ENCODE measurements at places on chromosomes 6 and 20.

DNA sequence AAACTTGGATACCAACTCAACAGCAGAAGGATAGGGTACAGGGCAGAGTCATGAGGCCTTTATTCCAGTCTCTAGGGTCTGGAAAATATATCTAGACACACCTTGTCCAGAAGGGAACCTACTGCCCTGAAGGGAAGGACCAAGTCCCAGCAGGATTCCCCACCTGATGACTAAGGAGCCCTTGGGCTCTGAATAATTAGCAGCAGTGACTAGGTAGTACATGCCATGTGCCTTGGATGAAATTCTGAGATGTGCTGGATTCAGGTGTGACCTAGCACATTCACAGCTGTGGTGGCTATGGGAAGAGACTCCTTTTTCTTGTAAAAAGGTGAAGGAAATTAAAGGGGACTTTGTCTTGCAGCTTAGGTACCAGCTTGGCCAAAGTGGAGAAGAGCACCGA is 364.3 kb upstream of the PTCHD4 start:
- no peak overlapping the region for H3K4me3 ChIP-seq
- H3K27me3 ChIP-seq = no peaks in the 10 kb centered on the region
- no peak overlapping the region for H3K27ac ChIP-seq
- H3K4me1 ChIP-seq = no peaks in the 10 kb centered on the region
- no peak for DNase-seq
- no peaks in the 10 kb centered on the region for H3K36me3 ChIP-seq

GRCh38 chr20:7817286-7817685 is 123.0 kb downstream of the HAO1 start:
- H3K27ac ChIP-seq = no peak overlapping the region
- no peaks in the 10 kb centered on the region for H3K27me3 ChIP-seq
- H3K36me3 ChIP-seq = no peaks in the 10 kb centered on the region
- H3K4me1 ChIP-seq = no peaks in the 10 kb centered on the region

DNA sequence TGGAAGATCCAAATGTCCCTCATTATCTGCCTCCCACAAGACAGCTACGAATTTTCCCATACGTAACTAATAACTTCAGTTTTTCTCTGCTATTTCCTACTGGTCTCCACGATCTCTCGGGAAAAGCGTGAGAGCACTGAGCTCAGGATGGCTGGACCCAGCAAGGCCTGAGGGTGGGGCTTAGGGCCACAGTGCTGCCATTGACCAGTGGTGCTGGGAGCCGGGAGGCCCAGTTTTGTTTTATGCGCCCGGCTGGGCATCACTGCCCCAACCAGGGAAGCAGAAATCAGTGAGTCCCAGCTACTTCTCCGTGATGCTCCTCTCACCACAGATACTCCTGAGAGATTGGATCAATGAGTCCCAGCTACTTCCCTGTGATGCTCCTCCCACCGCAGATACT is 238.4 kb downstream of the LY86 start:
- peaks cover 17% of the 10 kb centered on the region for H3K4me1 ChIP-seq
- DNase-seq = no peak
- no peak overlapping the region for H3K4me3 ChIP-seq
- H3K36me3 ChIP-seq = no peaks in the 10 kb centered on the region
- H3K27ac ChIP-seq = no peak overlapping the region

DNA sequence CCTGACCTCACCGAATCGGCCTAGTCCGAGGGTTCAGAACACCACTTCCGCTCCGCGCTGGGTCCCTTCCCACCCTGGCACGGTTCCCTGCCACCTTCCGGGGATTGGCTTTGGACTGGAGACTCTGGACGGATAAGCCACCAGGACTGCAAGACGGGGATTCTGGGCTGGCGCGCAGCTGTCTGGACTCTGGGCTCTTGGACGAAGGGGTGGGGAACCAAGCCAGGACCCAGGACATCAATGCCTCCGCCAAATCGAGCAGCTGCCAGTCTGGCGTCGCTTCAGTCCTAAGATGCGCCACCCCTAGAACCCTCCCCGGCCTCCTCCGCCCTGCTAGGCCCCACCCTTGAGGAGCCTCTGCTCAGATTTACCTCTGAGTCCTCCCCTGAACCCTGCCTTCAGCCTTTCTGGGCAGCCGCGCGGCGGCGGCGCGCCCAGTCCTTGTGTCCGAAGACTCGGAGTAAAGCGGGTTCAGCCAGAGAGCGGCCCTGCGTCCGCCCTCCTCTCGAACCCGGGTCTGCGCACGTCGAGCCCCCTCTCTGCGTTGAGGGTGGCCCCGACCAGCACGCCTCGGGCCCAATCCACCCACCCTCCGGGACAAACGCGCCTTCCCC is 1.2 kb downstream of the KCNK17 start:
- H3K27ac ChIP-seq = no peak overlapping the region
- no peak overlapping the region for H3K4me3 ChIP-seq
- no peaks in the 10 kb centered on the region for H3K4me1 ChIP-seq
- no peak for DNase-seq
- H3K27me3 ChIP-seq = peaks cover 43% of the 10 kb centered on the region
- H3K36me3 ChIP-seq = no peaks in the 10 kb centered on the region

DNA sequence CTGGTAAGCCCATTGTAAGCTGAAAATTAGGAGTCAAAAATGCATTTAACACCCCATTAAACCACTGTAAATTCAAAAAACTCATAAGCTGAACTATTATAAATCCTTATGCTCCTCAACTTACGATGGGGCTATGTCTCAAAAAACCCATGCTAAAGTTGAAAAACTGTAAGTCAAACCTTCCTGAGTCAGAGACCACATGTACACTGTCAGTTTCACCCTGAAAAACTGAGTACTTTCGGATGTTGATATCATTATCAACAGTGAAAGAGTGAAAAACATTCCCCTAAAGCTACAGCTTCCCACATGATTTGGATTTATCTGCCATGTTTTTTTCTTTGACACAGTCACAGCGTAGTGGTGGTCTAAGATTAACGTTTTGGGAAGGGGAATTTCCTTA is 14.2 kb downstream of the RAB23 start:
- H3K4me3 ChIP-seq = no peak overlapping the region
- H3K4me1 ChIP-seq = peaks cover 7% of the 10 kb centered on the region
- no peak overlapping the region for H3K27ac ChIP-seq

- no peaks in the 10 kb centered on the region for H3K4me1 ChIP-seq
- no peak overlapping the region for H3K4me3 ChIP-seq
- no peak for DNase-seq
- peaks cover 51% of the 10 kb centered on the region for H3K27me3 ChIP-seq
- H3K27ac ChIP-seq = no peak overlapping the region
These were observed 24.5 kb downstream of the CALHM6 start for GRCh38 chr6:116485559-116486184.

- H3K27me3 ChIP-seq = peaks cover 45% of the 10 kb centered on the region
- H3K4me3 ChIP-seq = no peak overlapping the region
- no peak for DNase-seq
- H3K36me3 ChIP-seq = peaks cover 2% of the 10 kb centered on the region
- no peak overlapping the region for H3K27ac ChIP-seq
These were observed 5.3 kb upstream of the COL12A1 start for GRCh38 chr6:75210885-75211739.

DNA sequence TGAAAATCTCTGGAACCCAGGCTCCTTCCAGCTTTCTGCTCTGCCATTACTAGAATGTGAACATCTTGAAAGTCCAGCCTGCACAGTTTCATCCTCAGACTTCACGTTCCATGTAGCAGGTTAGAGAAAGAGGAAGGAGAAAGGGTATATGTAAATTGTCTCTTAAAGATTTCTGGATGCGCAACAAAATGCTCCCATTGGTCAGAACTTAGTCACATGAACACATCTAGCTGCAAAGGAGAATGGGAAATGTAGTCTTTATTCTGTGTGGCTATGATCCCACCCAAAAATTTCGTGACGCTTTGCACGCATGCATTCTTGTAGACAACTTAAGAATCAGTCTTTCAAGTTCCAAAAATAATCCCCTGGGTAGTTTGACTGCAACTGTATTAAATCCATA is 46.4 kb upstream of the CHD6 start:
- H3K4me1 ChIP-seq = no peaks in the 10 kb centered on the region
- H3K27ac ChIP-seq = no peak overlapping the region
- H3K36me3 ChIP-seq = peaks cover 2% of the 10 kb centered on the region
- DNase-seq = no peak

DNA sequence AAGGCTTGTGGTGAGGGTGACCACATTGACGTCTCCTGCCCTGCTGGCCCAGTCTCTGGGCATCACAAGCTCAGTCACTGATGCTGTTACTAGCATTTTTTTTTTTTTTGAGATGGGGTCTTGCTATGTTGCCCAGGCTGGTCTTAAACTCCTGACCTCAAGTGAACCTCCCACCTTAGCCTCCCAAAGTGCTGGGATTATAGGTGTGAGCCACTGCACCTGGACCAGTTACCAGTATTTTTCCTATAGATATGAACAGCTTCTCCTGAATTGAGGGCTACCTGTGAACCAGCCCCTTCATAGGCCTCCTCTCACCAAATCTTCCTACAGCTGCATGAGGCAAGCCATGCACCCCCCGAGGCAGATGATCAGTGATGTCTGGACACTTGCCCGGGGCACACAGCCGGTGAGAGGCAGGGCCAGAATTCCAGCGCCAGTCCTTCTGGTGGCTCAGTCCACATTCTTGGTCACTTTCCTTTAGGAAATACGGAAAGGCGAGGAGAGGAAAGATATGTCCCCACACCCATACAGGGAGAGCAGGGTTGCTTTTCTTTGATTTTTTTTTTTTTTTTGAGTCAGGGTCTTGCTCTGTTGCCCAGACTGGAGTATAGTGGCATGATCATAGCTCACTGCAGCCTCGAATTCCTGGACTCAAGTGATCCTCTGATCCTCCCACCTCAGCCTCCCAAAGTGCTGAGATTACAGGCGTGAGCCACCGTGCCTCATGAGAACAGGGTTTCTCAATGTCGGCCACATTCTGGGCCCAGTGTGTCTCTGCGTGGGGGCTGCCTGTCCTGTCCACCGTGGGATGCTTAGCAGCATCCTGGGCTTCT is 50.7 kb downstream of the UBE2V1 start:
- no peak overlapping the region for H3K27ac ChIP-seq
- DNase-seq = no peak
- H3K4me1 ChIP-seq = no peaks in the 10 kb centered on the region

DNA sequence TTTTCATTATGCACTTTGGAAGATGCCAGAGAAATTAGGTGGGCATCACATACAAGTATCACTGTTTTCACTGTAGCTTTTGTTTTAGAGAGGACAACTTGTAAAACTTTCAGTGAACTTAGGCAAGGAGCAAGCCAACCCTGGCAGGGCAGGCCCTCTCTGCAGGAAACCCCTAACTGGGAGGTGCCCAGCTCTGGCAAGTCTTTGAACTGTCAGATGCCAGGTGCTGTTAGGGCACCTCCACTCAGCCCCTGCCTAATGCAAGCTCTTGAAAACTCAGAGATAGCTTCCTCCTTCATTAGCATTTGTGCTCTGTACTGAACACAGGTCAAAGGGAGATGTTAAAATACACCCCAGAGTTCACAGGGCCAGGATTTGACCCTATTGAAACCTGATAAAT is 774.2 kb upstream of the FLRT3 start:
- H3K36me3 ChIP-seq = no peaks in the 10 kb centered on the region
- no peak for DNase-seq
- H3K4me3 ChIP-seq = no peak overlapping the region
- no peaks in the 10 kb centered on the region for H3K4me1 ChIP-seq

All from activated T-helper 1 cell treated with anti-CD3 and anti-CD28 coated beads, Interleukin-12 subunit alpha, Interleukin-12 subunit beta, Interleukin-2, Interleukin-4 antibody, amounts not matched to agents 30 ng/mL and 10 ng/mL and 1 ng/mL, durations not matched to agents 14 hours and 24 hours and 36 hours (primary cell).